MM.1S (cell line): ENCODE measurements at places on chromosomes 13 and 19.

DNA sequence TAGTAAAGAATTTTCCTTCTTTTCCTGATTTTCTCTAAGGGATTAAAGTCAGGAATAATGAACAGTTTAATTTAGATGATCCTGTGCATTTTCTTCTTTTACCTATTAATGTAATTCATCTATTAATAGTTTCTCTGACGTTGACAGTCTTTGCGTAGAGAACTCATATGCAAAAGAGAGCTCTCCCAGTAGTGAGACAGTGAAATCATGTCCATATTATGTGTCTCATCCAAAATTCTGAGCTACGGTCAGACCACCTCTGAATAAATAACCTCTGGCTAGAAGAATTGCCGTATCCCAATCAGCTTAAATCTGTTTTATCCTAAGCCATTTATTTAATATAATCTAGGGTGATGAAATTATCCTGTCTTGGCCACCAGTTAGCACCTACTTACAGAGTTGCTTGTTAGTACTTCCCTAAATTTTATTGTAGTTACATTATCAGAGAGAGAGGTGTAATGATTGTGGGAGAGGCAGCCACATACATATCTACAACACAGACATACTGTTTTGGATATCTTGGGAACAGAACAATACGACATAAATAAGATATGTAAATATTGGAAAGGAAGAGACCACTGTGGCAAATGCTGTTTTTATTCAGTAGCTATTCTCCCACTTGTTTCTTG is 30.7 kb downstream of the PDS5B start:
- no peak for DNase-seq

DNA sequence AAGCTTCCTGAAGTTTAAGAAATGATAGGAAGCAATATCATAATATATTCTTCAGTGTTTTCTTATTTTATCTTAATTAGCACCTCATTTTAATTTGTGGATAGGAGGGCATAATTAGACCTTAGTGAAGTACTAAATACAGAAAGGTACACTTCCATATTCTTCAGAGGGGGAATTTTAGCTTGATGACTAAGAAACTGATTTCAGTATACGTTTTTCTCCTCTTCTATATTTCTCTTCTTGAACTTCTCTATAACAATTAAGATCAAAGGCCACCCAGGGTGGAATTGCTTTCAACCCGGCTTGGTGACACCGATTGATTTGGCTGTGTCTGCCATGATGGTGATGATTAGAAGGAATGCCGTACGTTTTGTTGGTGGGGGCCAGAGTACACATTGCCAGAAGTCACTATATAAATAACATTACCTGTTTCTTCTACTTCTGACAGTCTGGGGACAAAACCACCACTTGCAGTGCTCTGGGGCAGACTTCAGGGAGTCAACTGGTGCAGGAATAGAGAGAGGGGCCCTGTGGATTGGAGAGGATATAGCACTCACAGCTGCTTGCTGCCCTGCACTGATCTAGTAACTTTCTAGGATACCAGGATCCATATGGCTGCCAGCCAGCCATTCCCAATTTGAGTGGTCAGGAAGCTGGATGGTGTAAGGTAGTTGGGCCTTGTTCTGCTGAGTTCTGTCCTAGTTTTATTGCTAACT is 73.8 kb downstream of the SPATA13 start:
- DNase-seq, result no peak

DNA sequence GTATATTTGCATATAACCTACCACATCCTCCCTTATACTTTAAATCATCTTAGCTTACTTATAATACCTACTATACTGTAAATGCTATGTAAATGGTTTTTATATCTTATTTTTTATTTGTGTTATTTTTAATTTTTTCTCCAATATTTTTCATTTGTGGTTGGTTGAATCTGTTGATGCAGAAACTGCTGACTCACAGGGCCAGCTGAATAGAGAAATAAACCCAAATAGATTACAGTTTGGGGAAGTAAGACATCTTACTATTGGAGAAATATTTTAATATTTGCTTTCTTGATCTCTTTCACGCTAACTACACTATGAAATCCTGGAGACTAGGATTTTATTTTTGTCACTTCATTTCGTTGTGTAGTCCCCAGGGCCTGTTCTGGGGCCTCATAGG is 7.1 kb downstream of the SMAD9 start:
- no peak for DNase-seq

GRCh38 chr13:44837250-44837649 is 152.0 kb downstream of the NUFIP1 start:
- DNase-seq, result no peak
